AML-193 (cell line): ENCODE measurements at places on chromosomes 3 and 15.

- DNase-seq = peak; percentile 47
Measured at GRCh38 chr3:44509393-44509921, 32.0 kb upstream of the ZNF445 start.

GRCh38 chr15:101562428-101563059 lies 73.0 kb upstream of the PCSK6 start:
- DNase-seq = no peak

DNA sequence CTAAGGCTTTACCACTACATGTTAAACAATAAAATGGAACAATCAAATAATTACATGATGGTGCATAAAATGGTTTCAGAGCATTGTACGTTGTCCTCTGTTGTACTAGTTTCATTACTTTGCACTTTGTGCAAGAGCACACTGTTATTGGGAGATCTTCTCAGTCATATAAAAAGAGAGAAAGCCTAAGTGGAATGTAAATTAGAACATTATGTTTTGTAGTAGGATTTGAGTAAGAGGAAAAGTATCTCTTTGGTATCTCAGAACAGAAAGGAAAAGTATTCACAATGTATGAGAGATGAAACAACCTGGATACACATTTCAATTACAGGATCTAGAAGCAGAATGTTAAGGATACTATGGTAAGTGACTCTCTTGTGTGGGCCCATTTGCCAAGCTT lies 26.9 kb upstream of the PLSCR2 start:
- DNase-seq = no peak

DNA sequence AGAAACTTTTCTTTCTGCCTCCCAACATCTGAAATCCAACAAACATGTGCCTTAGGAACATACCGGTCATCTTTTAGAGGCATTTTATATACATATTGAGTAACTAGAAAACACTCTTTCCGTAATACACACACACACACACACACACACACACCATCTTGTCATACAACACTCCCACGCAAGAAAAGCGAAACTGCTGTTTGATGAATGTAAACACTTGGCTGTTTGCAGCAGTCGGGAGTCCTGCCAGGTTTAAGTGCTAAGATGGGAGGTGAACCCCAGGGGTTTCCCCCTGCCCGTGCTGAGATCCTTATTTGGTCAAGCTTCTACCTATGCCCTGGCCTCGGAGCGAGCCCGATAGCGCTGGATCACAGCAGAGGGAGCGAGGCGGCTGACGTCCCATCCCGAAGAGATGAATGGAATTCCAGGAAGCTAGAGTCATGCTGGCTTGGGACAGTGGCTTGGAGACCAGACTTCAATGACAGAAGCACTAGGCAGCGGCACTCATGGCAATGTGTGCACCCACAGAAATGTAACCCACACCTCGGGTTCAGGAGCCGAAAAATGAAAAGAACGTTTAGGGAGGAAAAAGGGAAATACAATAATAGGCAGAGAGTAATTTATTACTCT lies 1.3 kb upstream of the THBS1 start:
- DNase-seq = no peak

- DNase-seq = no peak
Measured at GRCh38 chr15:31500766-31501449, 174.3 kb downstream of the KLF13 start.

- no peak for DNase-seq
Measured at GRCh38 chr3:40336101-40336500, 26.6 kb downstream of the EIF1B start.

GRCh38 chr3:188929137-188929536 lies 242.6 kb upstream of the TPRG1 start:
- no peak for DNase-seq

- DNase-seq = no peak
Measured at GRCh38 chr3:149180057-149180573, 41.5 kb downstream of the CP start.

GRCh38 chr15:40486066-40486770 lies 15.4 kb downstream of the CHST14 start:
- no peak for DNase-seq

DNA sequence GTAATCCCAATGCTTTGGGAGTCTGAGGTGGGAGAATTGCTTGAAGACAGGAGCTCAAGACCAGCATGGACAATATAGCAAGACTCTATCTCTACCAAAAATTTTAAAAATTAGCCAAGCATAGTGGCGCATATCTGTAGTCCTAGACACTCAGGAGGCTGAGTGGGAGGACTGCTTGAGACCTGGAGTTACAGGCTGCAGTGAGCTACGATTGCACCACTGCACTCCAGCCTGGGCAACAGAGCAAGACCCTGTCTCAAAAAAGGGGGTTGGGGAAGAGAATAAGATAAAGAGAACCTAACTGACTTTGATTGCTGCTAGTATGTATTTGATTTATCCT lies 755 bp downstream of the CD200R1 start:
- no peak for DNase-seq

DNA sequence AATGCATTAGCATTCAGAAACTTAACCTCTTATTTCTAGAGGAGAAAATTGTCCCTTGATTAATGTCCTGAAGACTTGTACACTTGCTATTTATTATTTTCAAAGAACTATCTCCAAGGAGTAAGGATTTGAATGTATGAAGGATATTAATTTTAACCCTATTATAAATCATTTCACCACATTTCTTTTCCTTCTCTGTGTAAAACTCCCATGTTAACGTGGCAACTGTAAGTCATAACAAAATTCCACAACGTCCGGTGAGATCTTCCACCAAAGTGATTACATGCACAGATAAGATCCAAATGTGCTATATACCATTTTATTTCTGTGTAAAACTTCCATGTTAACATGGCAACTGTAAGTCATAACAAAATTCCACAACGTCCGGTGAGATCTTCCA lies 229.1 kb upstream of the ARHGEF26 start:
- DNase-seq = no peak

GRCh38 chr15:75001310-75001709 lies 5.9 kb downstream of the SCAMP5 start:
- DNase-seq = no peak

DNA sequence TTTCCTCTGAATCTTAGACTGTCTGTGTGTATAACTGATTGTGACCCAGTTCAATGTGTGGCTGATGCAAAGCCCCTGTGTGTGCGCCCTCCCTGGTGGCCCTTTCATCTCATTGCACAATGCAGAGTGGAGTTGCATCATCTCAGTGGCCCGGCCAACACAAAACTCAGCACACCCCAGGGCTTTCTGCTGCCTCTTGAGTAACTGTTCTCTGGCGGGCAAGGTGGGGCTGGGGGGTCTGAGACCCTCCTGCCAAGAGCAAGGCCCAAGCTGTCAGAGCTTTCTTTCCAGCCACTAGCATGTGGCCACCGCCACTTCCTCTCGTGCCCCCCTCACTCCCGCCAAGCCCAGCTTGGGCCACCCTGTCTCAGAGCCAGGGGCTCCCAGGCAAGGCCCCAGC lies 80.7 kb upstream of the ALDH1L1 start:
- peak; percentile 81 for DNase-seq
